ENCODE measurements at places on chromosomes 2 and 18.

- DNase-seq, result no peak
These were observed 7.6 kb upstream of the UXS1 start for GRCh38 chr2:106201661-106202060.

- no peak for DNase-seq
These were observed 87.5 kb upstream of the COPS8 start for GRCh38 chr2:236998236-236998635.

DNA sequence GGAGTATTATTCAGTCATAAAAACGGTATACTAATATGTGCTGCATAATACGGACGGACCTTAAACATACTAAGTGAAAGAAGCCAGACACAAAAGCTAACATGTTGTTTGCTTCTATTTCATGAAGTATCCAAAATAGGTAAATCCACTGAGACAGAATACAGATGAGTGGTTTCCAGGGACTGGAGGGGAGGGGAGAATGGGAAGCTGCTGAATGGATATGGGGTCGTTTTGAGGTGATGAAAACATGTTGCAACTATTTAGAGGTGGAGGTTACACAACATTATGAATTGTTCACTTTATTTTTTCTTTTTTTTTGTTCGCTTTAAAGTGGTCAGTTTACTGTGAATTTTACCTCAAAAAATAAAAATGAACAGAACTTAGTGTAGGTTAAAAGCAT is 52.9 kb downstream of the RAB10 start:
- DNase-seq, result no peak

GRCh38 chr2:71788601-71789240 is 335.4 kb downstream of the DYSF start:
- no peak for DNase-seq

- no peak for DNase-seq
These were observed 38.1 kb upstream of the STAT1 start for GRCh38 chr2:191051825-191052778.

DNA sequence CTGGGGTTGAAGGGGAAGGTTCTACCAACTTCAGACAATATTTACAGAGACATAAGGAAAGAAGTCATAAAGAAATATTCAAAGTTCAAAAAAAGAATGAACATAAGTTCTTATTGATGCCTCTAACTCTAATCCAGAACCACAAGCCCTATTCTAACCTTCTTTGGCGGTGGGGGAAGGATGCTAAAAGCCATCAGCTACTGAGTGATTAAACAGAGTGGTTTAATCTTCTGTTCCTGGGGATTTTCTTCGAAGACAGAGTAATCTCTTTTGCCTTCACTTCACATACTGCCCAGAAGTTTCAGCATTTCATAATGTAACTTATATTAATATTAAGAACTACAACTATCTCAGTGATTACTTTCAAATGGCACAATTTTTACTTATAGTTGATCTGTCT is 51.2 kb upstream of the TXNDC2 start:
- no peak for DNase-seq

DNA sequence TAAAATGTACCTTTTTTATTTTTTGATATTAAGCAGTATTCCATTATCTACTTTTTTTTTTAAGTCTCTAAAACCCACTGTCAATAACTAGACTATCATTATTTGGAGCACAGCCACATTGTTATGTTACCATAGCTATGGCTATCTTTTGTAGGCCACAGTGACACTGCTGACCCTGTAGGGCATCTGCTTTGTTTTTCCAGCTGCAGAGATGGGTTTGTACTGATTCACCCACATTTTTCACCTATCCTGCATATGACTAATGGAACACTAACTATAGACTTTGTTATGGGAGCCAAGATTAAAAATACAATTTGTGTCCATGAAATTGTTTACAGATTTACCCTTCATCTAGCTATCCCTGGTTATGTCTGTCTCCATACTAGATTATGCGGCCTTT is 21.6 kb upstream of the OTX1 start:
- no peak for DNase-seq

DNA sequence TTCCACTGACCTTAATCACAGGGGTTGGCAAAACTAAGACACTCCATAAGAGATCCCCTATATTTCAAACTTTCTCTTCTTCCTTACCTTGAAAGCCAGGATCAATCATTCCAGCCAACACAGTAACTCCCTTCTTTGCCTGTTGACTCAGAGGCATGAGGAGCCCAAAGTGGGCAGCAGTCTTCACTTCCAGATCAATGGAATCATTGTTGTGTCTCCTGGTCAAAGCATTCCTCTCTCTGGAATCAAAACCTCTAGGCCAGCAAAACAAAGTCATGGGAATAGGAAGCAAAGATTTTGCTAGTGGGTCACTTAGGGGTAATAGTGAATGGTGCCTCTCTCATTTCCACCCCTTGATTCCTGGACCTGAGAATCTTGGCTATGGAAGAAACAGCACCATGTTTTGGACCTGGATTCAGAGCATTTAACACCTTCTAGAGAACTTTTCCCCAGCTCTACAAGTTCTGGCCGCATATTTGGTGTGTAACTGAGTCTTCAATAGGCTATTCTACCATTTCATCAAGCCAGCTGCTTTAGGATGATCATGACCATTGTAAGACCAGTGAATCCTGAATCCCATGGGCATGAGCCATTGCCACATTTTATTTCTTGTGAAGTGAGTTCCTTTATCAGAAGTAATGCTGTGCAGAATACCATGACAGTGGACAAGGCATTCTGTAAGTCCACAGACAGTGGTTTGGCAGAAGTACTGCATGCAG is 65.7 kb upstream of the SERPINE2 start:
- no peak for DNase-seq

- DNase-seq, result no peak
These were observed 83.9 kb downstream of the SH3YL1 start for GRCh38 chr2:179886-180285.

GRCh38 chr2:112768432-112768831 is 4.0 kb upstream of the CKAP2L start:
- DNase-seq, result no peak

GRCh38 chr2:44655401-44655864 is 286.1 kb upstream of the SIX3 start:
- DNase-seq, result no peak

DNA sequence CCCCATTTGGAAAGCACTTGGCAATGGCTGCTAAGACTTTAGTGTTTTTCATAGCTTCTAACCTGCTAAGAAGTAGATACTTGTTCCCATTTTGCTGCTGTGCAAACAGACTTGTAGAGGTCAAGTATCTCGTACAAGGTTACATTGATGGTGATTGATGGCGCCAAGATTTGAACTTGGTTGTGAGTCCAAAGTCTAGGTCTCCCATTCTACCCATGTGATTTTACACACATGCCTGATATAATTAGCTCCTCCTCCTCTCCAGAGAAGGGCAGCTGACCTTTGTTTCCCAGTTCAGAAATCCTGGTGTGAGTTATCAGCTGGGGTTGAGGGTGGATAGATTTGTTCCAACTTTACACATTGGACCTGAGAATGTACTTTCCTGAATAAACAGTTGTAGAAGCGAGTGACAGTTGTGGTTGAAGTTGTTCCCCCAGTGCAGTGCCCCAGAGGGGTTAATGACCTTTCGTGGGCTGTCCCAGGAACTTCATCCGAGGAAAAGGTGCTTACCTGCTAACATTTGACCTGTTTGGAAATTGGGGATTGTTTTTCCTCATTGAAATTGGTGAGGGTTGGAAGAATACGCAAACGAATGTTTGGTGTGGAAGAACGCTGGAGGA is 10.4 kb downstream of the TCF7L1 start:
- no peak for DNase-seq

- DNase-seq, result no peak
These were observed 179.8 kb upstream of the HAAO start for GRCh38 chr2:42971947-42972736.

DNA sequence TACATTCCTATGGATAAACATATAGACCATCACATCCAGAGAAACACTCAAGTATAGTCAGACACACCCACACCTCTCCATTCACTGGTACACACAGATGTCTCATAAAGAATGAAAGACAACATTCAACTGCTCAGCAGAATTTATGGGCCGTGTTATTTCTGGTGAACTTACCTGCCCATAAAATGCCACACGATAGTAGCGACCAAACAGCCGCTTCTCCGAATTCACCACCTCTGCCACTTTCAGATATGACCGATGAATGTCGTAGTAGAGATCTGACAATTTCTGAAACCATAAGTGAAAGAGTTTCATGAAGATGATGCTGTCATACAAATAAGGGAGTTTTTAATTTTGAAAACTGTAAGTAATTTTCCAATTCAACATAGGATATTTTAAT is 70.7 kb upstream of the CCDC195 start:
- DNase-seq, result no peak

- DNase-seq, result no peak
These were observed 12.0 kb downstream of the RUFY4 start for GRCh38 chr2:218081063-218081462.

DNA sequence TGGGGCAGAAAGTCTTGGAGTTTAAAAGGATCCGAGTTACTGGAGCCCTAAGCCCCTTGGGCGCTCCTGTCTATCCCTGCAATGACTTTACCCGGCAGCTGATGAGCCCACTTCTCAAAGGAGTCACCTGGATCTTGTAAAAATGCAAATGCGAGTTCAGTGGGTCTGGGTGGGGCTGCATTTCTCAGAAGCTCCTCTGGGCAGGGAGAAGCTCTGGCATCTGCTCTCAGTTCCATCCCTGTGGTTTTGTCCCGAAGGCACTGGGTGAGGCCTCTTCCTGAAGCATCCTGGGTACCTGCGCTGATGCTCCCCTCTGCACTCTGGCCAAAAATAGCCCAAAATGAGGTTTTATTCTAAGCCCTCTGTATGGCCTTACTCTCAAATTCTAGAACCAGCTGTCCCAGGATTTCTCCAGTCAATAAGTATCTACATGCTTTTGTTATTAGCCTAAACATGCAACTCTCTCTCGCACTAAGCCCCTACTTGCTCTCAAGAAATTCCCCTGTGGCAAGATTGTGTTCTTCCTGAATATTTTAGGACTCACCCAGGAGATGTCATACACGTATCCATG is 167.8 kb upstream of the APCDD1 start:
- no peak for DNase-seq

DNA sequence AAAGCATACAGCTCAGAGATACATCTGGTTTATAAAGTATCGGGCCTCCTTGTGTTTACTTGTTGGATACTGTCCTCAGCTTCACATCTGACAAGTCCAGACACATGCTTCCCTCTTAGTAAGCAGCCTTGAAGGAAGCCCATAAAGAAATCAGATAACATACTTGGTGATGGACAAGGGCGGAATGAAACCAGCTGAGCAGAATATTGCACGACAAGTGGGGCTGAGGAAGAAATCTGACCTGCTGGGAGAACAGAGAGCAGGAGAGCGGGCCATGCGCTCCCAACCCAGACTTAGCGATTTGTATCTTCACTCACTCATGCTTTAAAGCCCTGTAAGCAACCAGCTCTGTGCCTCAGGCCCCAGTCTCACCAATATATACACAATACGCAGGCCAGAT is 208.4 kb downstream of the CDH20 start:
- no peak for DNase-seq

GRCh38 chr2:239355724-239356123 is 45.1 kb downstream of the HDAC4 start:
- DNase-seq, result no peak

GRCh38 chr2:208189810-208190503 is at the start of gene C2orf80:
Gene C2orf80, minus strand, starts transcription at chr2:208190030. Its CDS starts 3,044 bp downstream, at chr2:208186986.
- DNase-seq, result no peak

DNA sequence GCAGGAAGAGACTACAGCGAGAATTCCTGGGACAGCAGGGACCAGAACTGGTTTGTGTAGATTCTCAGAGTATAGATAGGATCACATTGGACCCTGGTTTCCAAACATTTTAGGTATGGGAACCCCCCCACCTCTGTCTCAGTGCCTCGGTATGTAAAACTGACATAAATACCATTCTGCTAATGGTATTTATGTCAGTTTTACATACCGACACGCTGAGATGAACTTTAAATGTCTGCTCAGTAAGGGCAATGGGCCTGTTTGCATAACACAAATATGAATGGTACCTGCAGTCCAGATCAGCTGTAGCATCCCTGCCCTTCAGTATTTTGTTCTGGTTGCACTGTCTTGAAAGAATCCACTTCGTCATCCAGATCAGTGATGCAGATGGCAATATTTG is 73.2 kb downstream of the WDSUB1 start:
- DNase-seq, result no peak

DNA sequence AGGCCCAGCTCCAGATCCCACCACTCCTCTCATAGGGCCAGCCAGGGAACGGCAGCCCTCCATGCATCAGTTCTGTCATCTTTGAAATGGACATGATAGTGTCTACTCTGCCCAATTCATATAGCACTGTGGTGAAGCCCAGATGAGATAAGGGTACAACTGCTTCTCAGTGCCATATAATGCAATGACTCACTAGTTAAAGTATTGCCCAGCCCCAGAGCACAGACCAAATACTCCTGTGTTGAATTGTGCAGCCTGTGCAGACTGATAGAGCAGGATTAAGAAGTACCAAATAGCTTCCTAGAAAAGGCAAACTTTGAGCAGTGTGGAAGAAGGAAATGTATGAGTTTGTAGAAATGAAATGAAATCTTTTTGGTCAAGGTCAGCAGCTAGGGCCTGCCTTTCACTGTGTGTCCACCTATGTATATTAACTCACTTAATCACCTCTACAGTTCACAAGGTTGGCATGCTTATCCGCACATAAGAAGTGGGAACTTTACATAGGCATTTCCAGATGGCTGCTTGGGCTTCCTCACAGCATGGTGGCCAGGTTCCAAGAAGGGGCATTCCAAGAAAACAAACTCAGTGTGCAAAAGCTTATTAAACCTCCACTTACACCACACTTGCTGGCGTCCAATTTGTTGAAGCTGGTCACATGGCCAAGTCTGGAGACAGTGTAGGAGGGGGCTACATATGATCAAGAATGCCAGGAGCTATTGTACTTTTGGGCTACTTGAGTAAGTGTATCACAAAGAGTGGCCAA is 102.8 kb upstream of the COPS8 start:
- DNase-seq, result no peak

DNA sequence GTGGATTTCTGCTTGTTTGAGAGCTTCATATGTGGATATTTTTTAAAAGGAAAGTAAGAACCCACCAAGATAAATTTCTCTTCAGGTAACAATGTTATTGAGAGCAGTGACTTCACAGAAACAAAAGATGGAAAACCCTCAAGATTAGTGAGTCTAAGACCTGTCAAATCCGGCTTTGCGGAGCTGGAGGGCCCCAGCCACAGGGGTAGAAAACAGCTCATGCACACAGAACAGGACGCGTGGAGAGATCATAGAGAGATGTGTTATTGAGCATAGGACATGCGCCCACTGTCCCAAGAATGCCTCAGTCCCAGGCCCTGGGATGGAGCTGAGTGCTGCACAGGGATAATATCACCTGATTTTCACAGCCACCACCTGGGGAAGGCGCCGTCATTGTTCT is 21.3 kb downstream of the EDAR start:
- DNase-seq, result no peak

- peak; percentile 6 for DNase-seq
These were observed 194.1 kb downstream of the SS18 start for GRCh38 chr18:25896178-25896780.

- no peak for DNase-seq
These were observed 183.6 kb upstream of the GLI2 start for GRCh38 chr2:120552079-120552478.
